ENCODE measurements at places on chromosomes 5 and 9.
A peak's percentile ranks its signal among the peaks of the same experiment; 100 is the strongest.

- no peak for DNase-seq
Measured at GRCh38 chr5:124492444-124493224, 253.8 kb downstream of the ZNF608 start.

DNA sequence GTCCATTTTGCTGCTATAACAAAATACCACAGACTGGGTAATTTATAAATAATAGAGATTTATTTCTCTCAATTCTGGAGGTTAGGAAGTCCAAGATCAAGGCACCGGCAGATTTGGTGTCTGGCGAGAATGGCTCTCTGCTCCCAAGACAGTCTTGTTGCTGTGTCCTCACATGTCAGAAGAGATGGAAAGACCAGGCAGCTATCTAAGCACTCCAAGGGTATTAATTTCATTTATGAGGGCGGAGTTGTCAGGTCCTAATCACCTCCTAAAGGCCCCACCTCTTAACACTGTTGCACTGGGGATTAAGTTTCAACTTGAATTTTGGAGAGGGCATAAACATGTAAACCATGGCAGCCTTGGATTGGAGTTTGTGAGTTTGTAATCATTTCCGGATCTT, 30.3 kb downstream of the ADCY2 start:
- no peak for DNase-seq

GRCh38 chr9:130535818-130536521, 43.4 kb upstream of the FUBP3 start:
- no peak for DNase-seq

DNA sequence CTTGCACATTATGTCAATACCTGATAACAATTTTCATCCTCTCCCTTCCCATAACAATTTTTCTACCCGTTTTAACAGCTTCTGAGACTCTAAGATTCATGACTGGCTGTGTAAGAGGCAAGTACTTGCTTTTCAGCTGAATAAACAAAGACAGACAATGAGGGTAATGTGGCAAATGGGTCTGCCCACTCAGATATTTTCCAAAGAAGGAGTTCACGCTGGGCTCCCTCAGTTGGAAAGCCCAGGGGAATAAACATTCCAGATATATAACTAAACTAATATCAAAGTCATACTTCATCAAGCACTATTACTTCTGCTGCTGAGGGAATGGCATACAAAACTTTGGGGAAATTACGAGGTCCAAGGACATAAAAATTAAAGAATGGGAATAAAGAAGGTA, 24.4 kb downstream of the MEGF9 start:
- DNase-seq: no peak

DNA sequence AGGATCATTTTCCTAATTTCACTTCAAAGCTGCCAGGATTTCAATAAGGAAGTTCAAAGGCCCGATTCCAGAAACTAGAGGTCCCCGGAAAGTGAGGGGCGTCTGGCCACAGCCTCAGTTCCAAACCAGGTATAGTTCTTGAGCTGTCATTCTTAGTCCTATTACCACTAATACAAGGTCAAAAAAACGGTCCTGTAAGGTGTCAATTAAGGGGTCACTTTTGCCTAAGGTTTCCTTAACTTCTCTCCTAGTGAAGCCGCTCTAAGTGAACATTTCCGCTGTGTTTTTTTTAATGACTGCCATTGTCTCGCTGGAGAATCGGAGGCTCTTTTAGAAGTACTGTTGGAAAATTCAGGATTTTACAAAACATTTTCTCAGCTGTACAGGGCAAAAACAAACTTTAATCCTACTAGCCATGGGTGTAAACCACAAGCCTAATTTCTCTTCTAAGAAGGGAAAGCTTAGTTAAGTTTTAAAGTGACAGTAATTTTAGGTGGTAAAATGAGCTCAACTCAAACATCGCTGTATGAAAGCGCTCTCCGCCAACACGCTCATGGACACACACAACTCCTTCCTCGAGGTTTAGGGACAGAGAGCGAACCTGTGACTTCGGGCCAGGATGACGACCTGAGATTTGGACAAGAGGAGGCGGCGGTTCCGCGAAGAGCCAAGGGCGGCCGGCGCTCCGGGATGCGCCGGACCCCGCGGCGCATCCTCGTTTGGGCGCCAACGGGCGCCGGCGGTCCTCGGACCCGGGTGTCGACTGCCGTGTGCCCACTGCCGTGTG, 76.7 kb upstream of the IFNE start:
- no peak for DNase-seq

DNA sequence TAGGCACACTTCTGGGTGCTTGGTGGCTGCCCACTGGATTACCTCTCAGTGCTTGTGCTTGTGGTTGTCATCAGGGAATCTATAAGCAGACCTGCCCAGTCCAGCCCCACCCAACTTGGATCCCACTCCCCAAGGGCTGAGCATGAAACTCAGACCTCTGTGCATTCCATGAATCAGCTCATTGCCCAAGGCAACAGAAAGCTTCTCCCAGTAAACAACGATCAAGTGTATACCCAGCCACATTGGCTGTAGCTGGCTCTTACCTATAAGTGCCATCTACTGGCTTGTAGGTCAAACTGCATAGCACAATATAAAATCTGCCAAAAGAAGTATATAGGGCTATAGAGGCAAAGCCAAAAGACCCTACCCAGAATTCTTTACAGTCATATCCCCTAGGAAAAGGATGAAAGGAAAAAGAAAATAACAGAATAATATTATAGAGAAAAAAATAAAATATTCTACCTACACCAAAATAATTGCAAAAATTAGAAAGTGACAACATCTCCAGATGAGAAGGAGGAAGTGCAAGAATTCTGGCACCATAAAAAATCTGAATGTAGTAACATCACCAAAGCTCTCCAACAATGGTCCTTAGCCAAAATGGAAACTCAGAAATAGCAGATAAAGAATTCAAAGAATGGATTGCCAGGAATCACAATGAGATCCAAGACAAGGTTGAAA, 321.0 kb upstream of the TRPC7 start:
- peak; percentile 10 for DNase-seq

GRCh38 chr5:76990899-76991459, 38.1 kb downstream of the CRHBP start:
- no peak for DNase-seq

DNA sequence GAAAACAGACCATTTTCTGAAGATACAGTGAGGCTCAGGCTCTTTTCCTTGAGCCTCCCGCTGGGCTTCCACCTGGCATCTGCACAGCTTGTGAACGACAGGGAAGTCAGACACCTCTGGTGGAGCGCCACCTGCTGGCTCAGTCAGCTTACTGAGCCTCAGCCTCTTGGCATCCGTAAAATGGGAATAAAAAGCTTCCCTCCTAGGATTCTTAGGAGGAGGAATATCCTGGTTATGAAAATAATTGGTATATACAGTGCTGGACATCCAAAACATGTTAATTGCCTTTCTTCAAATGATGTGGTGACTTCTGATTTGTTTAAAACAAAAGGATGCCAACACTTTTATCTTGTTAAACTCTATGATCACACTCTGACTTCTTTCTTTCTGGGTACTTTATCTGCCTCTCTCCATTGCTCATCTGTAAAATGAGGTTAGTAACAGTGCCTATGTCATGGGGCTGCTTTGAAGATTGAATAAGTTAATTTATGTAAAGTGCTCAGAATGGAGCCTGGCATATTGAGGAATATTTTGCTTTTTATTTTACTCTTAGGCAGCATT, 67.5 kb downstream of the MAMDC2 start:
- DNase-seq: peak; percentile 64

GRCh38 chr9:133188843-133189180, 20.2 kb downstream of the OBP2B start:
- DNase-seq: no peak

DNA sequence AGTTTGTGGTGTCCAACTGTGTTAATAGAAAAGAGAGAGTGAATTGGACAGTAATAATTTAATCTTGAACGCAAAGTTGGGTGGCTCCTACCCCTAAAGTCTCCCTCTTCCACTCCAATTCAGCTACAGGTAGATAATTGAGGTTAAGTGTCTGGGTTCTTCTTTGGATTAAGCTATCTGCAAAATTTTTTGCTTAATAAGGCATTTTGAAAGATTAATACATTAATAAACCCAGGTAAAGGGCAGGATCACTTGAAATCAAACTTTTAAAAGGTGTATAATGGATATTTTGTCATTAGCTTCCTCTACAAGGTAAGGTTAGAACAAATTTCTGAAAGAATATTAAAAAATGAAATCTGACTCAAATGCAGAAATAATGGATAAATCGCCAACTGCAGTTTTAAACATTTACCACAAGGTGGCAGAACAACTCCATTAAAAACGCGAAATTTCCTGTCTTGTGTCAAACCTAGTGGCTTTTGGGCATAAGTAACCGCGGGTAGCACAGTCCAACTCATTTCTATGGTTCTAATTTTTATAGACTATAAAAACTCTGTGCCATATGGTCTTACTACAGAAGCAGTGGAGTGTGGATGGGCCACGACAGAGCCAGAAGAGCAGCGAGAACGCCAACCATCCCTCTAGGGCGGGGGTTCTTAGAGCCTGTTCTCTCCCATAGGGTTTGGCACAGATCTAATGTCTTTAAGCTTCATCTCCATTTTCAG, 276.5 kb downstream of the ARHGEF28 start:
- peak; percentile 19 for DNase-seq

GRCh38 chr9:33289496-33289895, 820 bp upstream of the NFX1 start:
- DNase-seq: no peak

- no peak for DNase-seq
Measured at GRCh38 chr5:30156156-30156555, 1037.3 kb upstream of the CDH6 start.

GRCh38 chr5:155004138-155004744, 9.3 kb upstream of the KIF4B start:
- DNase-seq: peak; percentile 76

Data from Calu3 (cell line).